ENCODE measurements at places on chromosomes 7 and 10. TPM values are rescaled to one million over a fixed set of nuclear protein-coding genes. Genes with fewer than 3 reads are reported as not detected.

Gene ARHGAP22
- total RNA-seq: 19.1 TPM

Gene TCERG1L
- not detected for total RNA-seq

GRCh38 chr7:50687575-50688225 is 95.0 kb downstream of the GRB10 start:
- DNase-seq: no peak

DNA sequence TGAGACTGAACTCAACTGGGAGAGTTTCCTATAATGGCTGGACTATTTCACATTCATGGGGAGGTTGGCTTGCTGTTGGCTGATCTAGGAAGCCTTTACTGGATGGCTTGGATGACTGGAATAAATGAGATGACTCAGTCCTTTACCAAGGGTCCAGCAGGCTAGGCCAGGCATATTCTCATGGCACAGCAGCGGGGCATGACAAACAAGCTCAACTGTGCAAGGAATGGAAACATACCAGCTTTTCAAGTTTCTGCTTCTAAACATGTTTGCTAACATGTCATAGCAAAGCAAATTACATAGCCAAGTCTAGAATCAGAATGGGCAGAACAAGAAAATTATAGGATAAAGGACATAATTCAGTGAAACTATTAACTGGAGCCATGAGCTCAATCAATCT is 46.8 kb upstream of the CRTAC1 start:
- no peak for DNase-seq

GRCh38 chr10:6980353-6980752 is 400.3 kb upstream of the PRKCQ start:
- no peak for DNase-seq

GRCh38 chr10:70771311-70772194 is 13.6 kb downstream of the TBATA start:
- DNase-seq: no peak

DNA sequence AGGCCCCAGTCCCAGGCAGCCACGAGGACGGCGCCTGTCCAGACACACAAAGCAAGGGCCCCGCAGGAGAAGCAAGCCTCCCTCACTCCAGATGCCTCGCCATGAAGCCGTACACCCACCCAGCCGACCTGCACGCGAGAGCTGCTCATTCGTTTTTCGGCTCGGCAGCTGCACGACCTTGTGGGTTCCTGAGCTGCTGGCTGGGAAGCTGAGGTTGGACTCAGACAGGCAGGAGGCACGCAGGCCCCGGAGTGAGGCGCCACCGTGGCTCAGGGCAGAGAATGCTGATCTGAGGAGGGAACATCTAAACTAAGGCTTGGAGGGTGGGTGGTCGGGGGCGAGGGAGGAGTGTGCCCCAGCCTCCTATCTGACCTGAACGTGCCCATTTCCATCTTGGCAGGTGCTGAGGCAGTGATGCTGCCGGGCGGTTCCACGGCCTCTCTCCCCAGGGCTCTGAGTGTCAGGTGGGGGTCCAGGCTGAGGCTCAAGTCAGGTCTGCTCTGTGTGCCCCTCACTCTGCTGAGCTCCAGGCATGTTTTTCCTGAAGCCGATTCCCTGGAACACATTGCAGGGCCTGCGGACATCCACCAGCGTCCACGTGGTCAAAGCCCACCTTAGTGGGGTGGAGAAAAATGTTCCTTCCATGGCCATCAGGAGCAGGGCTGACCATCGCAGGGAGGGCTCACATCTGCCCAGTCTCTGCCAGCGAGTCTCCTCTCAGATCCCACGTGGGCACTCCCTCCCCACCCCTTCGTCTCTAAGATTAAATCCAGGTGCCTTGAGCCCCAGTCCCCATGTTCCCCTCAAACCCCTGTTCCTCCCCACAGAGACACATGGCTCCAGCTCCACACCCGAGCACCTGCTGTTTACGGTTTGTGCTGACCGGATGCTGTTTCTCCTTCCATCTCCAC is 28.1 kb upstream of the FAM20C start:
- DNase-seq: peak; percentile 38

GRCh38 chr7:69211739-69212138 is 386.5 kb upstream of the AUTS2 start:
- peak; percentile 21 for DNase-seq

DNA sequence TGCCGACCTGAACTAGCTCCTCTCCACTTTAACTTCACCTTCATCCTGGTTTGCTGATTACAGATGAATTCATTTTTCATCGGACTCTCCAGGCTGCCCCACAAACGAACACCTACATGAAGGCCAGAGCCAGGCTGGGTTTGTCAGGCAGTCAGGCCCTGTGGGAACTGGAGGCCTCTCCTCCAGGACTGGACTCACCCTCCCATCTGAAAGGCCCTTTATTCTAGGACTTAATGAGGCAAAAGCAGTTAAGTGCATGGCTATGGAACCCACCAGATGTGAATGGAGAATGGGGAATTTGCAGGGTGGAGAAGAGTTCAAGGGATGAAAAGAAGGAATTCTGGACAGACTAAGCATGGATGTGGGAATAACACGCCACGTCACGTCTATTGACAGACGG is 170.8 kb downstream of the ARHGAP12 start:
- no peak for DNase-seq

GRCh38 chr7:4017785-4018184 is 664.3 kb upstream of the FOXK1 start:
- DNase-seq: no peak

GRCh38 chr10:92517034-92517655 is 56.7 kb downstream of the IDE start:
- DNase-seq: no peak

GRCh38 chr7:122746948-122747347 is 44.2 kb upstream of the RNF148 start:
- no peak for DNase-seq

GRCh38 chr10:78388331-78389050 is 354.8 kb downstream of the RPS24 start:
- DNase-seq: peak; percentile 74

DNA sequence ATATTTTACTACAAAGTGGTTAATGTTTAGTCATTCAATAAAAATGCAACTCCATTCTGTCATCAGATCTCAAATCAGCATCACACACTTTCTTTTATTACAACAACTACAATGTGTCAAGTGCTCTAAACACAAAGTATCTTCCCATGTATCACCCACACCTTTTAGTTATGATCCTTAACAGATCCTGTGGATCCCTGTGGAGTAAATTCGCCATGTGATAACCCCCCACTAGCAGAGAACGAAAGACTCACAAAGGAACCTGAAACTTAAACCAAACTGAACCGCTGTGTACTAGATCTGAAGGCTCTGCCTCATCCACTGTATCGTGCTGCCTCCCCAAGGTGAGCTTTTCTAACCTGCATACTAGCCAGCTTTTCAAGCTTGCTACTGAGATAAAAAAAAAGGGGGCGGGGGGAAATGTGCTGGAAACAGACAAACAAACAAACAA is 1.7 kb downstream of the DPY19L1 start:
- no peak for DNase-seq
